ENCODE measurements at places on chromosomes 6 and 20.

DNA sequence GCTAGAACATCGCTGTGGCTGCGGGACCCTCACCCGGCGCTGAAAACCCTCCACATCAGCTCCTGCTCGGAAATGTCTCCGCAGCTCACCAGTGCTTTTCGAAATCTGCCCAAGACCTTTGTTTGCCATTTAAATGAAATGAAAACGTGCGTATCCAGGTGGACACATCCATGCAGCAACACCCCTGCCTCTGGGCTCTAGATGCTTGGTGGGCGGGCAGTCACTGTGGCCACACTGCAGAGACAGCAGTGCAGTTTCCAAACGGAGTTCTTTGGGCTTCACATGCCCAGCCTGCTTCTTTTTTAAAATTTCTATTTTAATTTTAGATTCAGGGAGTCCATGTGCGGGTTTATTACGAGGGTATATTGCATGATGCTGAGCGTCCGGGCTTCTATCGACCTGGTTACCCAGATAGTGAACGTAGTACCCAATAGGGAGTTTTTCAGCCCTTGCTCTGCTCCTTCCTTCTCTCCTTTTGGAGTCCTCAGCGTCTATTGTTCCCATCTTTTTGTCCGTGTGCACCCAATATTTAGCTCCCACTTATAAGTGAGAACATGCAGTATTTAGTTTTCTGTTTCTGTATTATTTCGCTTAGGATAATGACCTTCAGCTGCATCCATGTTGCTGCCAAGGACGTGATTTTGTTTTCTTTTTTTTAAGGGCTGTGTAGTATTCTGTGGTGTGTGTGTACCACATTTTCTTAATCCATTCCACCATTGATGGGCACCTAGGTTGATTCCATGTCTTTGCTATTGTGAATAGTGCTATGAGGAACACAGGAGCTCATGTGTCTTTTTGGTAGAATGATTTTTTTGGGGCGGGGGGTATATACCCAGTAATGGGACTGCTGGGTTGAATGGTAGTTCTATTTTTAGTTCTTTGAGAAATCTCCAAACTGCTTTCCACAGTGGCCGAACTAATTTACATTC, 4.8 kb upstream of the TUBB2B start:
- no peak for DNase-seq

DNA sequence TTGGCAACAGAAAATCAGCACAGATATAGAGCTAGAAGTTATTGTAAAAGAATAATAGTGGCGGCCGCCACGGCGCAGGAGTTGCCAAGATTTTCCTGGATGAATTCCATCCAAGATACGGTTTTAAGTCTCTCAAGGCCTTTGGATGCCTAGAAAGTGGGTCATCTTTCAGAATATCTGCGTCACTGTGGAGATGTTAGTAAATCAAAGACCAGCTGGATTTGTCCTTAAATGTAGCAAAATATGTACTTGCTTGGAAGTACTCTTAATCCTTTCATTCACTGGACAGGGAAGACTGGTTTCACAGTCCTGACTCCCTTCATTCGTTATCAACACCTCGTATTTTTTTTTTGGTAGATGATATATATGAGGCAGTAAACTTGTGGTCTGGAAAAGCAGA, 83.0 kb downstream of the SLC22A3 start:
- DNase-seq = no peak

DNA sequence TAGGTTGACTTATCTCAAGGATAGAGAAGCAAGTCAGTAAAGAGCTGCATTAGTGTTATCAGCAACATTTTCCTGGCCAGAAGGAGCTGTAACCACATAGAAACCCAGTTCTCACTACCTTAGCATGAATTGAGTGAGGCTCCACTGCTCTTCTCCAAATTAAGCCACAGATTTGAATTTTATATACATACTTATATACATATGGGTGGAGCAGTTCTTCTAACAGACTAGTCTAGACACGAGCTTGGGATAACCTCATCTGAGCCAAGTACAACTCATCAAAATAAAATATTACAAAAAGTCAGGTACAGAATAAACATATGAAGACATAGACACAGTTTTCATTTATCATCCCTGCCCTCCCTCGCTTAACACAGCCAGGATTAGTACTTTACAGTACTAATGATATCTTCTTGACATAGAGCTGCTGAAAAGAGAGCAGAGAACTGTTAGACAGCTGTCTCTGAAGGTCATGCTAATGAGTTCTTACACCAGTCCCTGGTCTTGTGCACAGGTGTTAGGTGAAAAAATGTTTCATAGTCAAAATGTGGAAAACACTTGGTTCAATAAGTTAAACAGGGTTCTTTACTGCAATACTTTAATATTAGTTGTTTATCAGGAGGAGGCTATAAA, 147.4 kb upstream of the HTR1E start:
- no peak for DNase-seq

GRCh38 chr20:59525500-59526241, 78.7 kb upstream of the PHACTR3 start:
- peak; percentile 21 for DNase-seq

DNA sequence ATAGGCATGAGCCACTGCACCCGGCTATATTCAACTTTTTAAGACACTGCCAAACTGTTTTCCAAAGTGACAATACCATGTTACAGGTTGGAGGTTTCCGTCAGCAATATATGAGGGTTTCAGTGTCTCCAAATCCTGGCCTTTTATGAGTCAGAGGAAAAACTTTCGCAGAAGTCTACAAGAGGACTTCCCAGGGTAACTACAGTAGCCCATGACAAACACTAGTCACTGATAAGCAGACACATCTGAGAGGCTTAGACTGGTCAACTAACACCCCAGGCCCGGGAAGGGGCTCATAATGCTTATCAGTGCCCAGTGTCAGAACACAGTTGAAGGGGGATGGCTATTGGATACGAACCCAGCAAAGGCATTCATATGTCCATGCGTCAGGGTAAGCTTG, 85.4 kb downstream of the SOX4 start:
- no peak for DNase-seq

DNA sequence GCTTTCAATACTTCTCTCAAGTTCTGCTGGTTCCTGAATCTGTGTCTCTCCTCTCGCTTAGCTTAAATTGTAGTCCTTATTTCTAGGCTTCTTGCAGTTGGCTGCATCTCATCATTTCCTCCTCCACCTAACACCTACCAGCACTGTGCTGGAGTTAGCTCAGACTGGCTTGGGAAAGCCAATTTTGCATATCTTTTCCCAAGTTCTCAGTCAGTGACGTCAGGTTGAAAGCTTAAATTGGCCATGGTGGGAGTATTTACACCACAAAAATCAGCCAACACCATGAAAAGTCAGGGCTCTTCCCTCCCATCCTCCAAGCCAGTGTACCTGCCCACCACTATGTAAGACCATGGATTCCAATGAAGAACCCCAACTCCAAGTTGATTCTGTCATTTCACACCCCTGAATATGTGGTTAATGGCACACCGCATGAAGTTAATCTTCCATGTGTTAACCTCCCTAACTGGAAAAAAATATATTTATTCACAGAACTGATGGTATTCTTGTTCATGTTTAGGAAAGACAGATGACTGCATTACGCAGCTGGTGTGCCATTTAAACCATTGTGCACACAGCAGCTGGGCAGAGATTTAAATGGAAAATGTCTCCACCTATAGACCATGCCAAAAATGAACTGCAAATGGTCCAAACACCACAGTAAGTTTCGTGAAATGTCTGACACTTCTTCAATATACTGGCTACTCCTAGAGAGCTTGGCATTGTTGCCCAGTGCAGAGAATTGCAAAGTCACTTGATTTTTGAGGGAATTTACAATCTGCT, 274.1 kb upstream of the MAP3K7 start:
- no peak for DNase-seq

DNA sequence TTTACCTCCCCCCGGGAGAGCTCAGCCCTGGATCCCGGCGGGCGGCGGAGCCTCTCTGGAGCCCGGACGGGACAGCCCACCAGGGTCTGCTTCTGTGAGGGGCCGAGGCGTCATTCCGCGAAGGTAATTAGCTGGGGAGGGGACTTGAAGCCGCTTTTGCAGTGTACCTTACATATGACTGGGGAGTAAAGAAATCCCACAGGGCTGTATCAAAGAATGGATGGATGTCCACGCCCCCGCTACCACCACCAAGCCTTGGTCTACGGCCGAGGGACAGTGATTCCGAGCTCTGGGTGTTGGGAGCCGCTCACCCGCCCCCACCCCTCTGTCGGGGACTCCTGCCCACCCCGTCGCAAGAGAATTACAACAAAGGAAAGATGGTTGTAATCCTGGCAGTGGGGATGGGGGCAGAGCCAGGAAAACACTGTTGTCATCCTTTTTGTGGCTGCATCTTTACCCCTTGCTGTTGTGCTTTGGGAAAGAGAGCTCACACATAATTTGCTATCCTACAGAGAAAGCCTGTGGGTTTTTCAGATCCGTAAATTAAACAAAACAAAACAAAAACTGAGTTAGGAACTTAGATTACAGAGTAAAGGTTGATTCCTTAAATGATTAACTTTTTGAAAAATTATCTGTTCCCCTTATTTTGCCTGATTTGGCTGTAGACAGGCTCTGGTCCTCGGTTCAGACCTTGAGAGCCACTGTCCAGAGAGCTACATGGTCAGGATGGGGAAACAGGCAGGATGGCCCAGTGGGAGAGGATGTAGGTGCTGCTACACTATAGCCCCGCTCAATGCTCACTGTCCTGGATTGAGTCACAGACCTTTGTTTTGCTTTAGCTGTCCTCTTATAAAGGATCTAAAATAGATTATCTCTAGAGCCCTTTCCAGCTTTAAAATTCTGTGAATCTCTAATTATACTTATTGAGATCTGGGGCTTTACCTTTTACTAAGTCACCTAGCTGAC, 997 bp upstream of the FBXO30 start:
- DNase-seq = no peak

- no peak for DNase-seq
Measured at GRCh38 chr6:102298051-102298450, 904.5 kb downstream of the GRIK2 start.

DNA sequence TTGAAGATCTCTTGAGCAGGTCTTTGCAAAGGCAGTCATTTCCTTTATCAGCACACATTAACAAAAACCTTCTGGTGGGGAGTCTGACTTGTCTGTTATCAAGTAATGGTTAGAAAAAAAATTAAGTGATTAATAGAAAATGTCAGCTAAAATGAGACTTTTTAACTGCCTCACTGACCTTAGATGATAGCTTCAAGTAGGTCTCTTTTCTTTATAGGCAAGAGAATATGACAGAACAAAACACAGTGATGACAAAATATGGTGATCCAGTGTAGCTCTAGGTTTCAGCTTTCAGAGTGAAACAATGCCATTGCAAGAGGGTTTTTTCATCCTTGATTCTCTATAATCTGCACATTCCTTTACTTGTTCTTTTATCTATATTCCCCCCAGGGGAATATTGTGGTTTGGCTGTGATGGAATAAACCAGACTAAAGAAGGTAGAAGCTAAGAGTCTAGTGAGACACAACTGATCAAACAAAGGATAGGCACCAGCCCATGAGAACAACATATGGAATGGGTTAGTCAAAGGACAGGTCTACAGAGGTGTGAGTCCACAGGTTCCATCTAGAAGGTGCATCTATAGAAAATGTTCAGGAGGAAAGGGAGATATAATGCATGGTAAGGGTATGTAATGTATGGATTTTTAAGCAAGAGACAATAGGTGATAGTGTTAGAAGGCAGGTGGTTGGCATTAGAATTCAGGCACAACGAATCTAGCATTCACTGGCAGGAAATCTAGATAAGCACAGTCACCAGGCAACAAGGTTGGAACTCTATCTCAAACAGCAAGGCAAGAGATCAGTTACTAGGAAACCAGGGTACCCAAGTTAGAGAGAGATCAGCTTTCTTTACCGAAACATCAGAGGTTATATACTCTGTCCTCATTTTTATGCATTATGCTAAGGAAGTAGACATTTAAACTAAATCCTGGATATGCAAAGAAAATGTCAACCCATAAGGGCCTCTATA, 228.9 kb upstream of the SMLR1 start:
- DNase-seq = no peak

- no peak for DNase-seq
Measured at GRCh38 chr6:744666-745353, 51.9 kb upstream of the EXOC2 start.

DNA sequence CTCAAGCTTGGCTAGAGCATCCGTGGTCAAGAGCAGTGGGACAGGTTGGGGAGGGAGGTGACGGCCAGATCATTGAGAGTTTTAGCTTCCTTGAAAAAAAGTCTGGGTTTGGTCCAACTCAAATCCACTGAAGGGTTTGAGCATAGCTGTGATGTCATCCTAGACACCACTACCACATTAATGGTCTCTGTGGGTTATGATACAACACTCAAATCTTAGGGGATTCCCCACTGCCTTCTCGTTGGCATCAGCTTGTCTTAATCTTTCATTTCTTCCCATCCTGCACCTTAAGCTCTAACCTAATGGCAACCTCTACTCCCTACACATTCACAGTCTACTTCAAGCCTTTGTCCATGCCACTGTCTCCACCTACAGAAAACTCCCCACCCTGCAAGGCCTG, 77.3 kb downstream of the BMP6 start:
- no peak for DNase-seq

- DNase-seq = peak; percentile 23
Measured at GRCh38 chr6:4774715-4775493, 1.3 kb upstream of the CDYL start.

DNA sequence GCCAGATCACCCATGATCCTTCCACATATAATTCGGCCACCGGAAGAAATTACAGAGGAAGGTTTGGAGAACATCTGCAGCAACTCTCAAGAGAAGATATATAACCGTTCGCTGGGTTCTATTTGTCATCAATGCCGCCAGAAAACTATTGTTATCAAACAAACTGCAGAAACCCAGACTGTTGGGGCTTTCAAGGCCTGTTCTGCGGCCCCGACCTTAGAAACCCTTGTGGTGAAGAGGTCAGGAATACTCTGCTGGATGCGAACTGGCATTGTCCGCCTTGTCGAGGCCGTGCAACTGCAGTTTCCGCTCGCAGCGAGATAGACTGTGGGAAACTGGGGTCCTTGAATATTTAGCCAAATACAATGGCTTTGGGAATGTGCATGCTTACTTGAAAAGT, 21.3 kb downstream of the PRSS16 start:
- DNase-seq = no peak

DNA sequence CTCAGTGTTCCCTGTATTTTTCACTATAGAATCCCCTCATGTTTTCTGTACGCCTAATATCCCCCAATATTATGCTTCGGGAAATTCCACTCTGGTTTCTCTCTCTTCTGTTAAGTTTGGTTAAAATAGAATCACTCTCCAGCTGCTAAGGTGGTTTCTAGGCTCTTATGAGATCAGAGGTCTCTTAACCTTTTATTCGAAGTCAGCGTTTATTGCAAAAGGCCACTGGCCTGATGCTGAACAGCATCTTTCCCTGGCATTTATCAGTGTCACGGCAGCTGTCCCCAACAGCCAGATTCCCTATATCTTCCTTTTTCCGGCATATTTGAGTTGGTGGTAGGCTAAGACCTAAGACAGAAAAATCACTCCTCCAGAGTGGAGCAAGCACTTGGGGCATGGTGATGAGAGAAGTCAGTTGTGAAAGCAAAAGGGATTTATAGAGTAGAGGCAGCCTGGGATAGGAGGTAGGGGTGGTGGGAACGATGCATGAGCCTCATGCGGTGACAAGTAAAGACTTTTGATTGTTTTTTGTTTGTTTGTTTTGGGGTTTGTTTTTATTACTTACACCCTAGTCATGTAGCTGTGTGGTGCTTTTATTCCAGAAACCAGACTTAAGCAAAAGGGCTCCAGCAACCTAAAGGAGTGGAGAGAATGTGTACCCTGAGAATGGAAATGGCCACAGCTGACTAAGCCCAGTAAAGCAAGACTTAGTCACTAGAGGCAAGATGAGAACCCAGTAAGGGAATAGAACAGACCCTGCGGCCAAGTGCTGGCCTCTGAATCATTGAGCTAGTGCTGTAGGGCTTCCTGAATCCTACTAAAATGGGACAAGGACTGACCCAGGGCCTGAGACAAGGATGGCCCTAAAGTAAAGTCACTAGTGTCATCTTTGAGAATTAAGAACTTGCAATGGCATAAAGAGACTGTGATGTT, 233.0 kb upstream of the PRND start:
- DNase-seq = no peak

- DNase-seq = no peak
Measured at GRCh38 chr6:87714093-87714842, 12.2 kb upstream of the AKIRIN2 start.
